ENCODE measurements at places on chromosomes 2 and 18. TPM values are rescaled to one million over a fixed set of nuclear protein-coding genes. Genes with fewer than 3 reads are reported as not detected.

The RBM45 gene
- 5.1 TPM for total RNA-seq

The LAMA3 gene
- total RNA-seq: 3.5 TPM

The CERKL gene
- total RNA-seq: not detected

The CRYBA2 gene
- total RNA-seq: not detected

The KLHL29 gene
- 1.1 TPM for total RNA-seq

The COMMD1 gene
- total RNA-seq: 63.7 TPM

The STARD6 gene
- total RNA-seq: not detected

- no peak for DNase-seq
Observed at GRCh38 chr2:153657651-153658050, 179.1 kb upstream of the RPRM start.

DNA sequence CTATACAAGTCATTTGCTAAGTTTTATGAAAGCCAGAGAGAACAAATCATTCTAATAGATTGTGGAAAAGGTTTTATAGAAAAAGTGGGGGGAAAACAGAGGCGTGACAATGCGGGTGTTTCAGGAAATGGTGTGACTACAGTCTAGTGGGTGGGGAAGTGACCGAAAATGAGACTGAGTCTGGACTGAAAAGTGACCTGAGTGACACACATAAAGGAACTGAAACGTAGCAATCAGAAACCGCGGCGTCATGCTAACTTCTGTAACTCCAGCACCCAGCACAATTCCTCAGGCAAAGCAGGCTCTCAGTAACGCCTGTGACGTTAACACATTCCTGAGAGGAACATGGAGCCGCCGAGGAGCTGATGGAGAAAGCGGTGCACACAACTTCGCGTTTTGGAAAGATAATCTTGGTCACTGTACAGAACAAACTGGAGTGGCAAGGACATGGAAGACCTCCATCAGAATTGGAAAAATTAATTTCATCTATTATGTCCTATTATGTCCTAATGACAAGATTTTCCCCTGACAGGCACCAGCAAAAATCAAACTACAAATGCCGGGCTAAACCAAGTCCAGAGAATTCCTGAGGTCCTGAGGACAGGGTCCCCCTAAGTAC is 1.4 kb upstream of the CD226 start:
- peak; percentile 24 for DNase-seq

DNA sequence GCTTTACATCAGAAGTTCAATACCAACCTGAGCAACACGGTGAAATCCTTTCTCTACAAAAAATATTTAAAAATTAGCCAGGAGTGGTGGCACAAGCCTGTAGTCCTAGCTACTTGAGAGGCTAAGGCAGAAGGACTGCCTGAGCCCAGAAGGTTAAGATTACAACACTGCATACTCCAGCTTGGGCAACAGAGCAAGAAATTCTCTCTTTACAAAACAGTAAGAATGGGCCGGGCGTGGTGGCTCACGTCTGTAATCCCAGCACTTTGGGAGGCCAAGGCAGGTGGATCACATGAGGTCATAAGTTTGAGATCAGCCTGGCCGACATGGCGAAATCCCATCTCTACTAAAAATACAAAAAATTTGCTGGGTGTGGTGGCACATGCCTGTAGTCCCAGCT is 113.2 kb downstream of the USP34 start:
- DNase-seq: no peak

DNA sequence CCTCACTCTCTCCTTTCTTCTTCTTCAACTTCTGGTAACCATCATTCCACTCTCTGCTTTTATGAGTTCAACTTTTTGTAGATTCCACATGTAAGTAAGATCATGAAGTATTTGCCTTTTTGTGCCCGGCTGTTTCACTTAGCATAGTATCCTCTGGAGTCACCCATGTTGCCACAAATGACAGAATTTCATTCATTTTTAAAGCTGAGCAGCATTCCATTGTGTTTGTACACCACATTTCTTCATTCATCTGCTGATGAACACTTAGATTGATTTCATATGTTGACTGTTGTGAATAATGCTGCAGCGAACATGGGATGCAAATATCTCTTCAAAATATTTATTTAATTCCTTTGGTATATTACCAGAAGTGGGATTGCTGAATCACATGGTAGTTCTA is 133.6 kb upstream of the ERBB4 start:
- DNase-seq: no peak

DNA sequence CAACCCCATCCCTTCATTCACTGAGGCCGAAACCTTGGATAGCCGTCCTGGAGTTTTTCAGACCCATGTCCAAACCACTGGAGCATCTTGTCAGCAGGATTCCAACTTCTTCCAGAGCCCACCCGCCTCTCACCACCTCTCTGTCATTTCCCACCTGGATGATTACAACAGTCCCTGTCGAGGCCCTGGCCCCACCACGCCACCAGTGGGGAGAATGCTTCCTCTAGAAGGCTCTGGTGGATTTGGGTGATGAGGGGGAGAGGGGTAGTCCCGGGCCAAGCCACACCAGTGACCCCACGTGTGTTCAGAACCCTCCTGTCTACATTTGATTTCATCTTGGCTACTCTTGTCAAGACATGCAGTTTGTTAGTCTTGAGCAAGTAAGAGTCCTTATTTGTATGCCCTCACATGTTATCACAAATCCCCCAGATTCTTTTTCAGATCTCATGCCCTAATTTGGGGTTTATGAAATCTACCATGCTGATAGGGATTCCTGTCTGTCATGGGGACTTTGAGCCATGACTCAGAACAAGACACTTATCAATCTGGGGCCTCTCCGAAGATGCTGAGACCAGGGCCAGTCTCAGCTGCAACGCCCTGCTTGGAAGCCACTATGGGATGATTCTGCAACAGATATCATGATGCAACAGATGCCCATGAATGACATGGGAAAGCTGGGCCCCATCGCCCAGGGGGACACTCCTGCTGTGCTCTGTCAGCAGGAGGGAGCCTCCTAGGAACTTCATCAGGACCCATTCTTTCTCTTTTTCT is 186.1 kb downstream of the ZFP36L2 start:
- no peak for DNase-seq

DNA sequence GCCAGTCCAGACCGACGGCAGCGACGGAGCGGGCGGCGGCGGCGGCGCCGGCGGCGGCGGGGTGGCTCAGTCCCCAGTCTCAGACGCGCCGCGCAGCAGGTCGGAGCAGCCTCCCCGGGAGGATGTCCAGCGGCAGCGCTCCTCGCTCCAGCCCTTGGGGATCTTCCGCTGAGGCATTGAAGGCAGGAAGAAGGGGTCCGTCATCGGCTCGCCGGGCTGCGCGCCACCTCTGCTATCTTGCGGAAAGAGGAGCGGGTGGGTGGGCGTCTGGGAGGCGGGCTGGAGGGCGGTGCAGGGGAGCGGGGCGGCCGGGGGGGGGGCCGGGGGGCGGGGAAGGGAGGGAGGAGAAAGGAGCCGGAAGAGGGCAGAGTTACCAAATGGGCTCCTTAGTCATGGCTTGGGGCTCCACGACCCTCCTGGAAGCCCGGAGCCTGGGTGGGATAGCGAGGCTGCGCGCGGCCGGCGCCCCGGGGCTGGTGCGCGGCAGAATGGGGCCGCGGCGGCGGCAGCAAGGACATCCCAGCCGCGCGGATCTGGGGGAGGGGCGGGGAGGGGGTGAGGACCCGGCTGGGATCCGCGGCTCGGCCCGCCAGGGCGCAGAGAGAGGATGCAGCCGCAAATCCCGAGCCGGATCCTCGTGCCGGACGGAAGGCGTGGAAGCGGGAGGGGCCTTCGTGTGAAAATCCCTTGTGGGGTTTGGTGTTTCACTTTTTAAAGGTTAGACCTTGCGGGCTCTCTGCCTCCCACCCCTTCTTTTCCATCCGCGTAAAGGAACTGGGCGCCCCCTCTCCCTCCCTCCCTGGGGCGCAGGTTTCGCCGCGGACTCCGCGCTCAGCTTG is at the start of gene NETO1:
Gene NETO1 (minus strand): TSS at position 242 of the 839 bp plus-strand sequence. CDS start 696 bp downstream, outside the sequence.
- no peak for DNase-seq

GRCh38 chr2:46885376-46885775 is 30.2 kb downstream of the MCFD2 start:
- DNase-seq: no peak

- DNase-seq: no peak
Observed at GRCh38 chr2:145460112-145460511, 940.2 kb upstream of the ZEB2 start.

GRCh38 chr2:158061763-158062162 is 39.9 kb upstream of the UPP2 start:
- DNase-seq: no peak

DNA sequence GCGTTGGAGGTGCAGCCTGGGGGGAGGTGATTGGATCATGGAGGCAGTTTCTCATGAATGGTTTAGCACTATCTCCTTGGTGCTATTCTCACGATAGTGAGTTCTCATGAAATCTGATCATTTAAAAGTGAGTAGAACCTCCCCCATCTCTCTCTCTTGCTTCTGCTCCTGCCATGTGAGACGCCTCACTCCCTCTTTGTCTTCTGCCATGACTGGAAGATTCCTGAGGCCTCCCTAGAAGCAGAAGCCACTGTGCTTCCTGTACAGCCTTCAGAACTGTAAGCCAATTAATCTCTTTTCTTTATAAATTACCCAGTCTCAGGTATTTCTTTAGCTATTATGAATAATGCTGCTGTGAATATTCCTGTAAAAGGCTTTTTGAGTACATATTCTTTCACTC is 52.9 kb downstream of the SERPINB7 start:
- DNase-seq: no peak

DNA sequence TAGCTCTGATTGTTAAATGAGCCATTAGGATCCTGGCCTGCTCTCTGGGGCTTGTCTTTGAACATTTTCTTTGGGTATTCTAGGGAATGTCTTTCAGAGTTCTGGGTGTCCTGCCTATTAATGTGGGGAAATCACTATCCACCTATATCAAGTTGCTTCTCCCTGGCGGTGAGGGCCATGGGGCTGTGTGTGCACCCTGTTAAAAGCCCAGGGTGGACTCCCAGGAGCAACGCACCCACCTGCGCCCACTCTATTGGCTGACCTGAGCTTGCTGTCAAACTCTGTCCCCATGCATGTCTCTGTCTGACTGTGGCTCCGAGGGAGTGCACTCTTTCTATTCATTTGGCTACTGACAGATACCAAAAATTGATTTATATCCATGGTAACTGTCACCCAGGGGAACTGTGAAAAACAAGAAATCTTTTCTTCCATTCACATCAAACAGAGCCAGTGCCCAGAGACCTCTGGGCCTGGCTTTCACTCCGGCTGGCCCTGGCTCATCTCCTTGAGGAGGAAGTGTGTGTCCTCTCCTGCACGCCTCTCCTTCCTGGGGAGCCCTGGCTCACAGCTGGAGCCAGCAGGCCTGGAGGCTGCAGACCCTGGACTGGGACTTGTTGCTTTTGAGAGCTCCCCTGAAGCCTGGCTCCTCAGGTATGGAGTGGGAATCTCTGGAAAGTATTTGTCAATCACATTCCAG is 10.5 kb upstream of the TOGARAM2 start:
- DNase-seq: no peak

DNA sequence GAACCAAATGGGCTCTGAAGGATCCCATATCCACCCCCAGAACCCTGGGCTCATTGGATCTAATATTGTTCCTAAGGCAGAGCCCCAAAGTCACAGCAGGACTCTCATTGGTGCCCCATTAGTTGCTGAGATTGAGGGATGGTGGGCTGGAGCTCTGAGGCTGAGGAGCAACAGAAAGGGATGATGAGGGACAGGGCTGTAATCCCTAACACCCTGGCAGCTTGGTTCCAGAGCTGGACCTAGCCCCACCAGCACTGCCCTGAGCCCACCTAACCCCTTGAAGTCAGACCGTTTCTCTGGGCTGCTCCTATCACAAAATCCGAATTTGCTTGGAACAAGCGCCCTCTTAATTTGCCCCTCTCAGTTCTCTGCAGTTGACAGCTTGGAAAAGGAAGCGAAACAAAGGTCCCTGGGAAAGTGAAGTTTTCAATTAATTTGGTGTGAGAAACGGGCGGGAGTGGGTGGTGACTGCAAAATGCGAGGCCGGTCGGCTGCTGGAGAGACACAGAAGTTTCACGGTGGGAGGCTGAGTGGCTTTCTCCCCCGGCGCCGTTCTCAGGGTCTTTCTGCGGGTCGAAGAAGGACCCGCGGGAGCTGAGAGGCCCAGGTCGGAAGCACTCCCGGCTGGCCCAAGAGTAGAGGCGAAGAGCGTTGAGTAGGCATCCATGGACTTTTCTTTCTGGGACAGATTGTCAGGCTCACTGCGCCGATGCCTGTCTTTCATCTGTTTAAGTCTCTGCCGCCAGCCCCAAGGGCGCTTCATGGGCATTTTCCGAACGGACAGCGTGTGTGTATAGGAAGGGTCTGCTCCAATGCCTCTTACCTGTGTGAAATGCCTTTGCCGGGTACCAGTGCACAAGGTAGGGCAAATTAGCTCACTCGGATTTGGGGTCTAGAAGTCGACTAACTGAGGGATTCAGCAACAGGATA is 927 bp upstream of the HOXD13 start:
- DNase-seq: no peak

DNA sequence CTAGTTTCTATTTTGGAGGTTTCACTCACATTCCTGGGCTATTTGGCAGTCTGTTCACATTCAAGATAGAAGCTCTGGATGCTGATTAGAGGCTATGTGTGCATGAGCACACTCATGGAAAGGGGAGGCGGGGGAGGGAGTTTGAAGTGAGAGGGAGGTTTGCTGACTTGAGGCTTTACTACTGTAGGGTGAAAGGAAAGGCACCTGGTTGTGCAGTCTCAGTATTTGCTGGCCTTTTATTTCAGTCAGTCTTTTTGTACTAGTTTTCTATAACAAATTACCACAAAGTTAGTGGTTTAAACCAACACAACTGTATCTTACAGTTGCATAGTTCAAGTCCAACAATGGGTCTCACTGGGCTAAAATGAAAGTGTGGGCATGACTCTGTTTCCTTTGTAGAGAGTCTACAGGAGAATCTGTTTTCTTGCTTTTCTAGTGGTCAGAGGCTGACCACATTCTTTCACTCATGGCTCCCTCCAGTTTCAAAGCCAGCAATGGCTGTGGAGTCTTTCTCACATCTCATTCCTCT is 47.7 kb upstream of the NR4A2 start:
- no peak for DNase-seq

DNA sequence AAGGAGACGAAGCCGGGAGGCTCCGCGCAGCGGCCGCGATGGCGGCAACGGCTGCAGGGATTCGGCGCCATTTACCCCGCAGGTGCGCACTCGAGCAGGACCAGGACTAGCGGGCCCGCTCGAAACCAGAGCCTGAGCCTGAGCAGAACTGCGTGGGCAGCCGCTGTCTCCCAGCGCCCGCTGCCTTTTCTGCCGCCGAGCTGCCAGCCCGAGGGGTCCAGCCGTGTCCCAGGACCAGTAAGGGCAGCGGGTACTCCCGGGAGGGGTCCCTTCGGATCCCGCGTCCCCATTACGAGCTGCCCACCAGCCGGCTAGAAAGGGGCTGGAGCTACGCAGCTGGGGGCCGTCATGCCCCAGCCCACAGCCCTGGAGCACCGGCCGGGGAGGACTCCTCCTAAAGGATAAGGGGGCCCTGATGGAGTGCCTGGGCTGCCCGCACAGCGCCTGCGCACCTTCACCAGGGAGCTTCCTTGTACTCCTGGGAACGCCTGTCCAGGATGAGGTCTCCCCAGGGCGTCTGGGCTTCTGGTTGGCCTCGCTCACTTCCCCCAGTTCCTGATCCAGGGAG is 9.9 kb downstream of the ALPP start:
- DNase-seq: no peak

DNA sequence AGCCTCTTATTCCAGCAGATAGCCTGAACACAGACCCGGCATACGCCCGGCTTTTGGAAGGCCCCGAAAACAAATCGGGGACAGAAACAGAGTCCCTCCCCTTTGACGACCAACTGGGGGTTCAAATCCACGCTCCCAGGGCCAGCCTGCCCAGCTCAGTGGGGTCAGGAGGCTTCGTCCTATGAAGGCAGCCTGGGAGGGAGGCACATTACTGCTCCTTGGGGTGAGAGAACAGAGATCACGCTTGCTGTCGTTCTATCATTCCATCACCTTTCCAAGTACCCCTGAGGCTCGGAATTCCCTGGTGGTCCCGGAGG is 208.8 kb upstream of the SALL3 start:
- DNase-seq: no peak

- DNase-seq: no peak
Observed at GRCh38 chr2:99648178-99648844, 158.5 kb upstream of the REV1 start.

All from left ventricle myocardium inferior (tissue), 1 donor.